ENCODE measurements at places on chromosomes 2 and 18.

DNA sequence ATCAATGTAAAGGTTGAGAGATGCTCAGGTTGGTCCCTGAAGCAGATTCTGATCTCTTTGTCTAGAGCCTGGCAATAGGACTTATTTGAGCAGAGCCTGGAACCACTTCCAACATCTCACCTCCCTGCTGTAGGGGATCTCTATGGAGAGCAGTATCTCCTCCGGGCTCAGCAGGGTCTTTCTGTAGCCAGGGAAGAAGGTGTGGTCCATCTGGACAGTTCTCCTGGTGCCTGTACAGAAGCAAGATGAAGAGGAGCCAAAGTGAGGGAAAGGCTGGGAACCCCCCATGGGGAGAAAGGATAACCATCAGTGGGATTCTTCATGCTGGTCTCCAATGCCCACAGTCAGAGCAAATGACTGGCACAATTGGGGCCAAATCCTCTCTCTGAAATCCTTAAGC lies 34.8 kb downstream of the XDH start:
- no peak for DNase-seq

GRCh38 chr18:50401295-50401694 lies 26.4 kb downstream of the SKA1 start:
- no peak for DNase-seq

DNA sequence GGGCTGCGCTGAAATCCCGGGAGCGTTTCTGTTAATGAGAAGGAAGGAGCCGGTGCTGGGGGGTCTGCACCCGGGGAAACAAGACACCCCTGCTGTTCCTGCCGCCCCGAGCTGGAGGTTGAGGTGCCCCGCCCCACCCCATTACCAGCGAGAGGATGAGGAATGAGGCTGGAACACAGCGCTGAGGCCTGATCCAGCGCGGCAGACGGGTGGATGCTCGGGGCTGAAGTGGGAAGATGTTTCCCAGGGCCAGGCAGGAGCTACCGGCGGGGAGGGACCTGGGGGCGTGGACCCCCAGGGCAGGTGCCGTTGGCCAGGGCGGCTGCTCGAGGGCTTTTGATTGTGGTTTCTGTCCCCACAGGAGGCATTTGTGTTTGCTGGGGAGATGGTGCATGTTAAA lies 134.3 kb upstream of the CTDP1 start:
- no peak for DNase-seq

DNA sequence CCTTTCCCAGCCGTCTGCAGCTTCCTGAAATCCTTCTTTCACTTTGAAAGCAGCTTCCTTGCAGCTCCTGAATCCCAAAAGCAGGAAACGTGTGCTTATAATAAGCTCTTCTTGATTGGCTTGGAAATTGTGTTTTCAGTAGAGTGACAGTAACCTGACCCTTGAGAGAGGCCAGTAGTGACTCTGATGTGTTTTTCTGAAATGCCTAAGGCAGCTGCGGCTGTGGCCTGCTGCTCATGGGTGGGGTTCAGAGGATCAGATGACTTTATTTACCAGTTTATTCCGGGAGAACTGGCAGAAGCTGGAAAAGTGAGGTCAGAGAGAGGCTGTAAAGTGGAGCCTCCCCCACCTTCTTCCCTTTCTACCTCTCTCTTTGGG lies 31.9 kb upstream of the RPIA start:
- DNase-seq, result peak; percentile 34

DNA sequence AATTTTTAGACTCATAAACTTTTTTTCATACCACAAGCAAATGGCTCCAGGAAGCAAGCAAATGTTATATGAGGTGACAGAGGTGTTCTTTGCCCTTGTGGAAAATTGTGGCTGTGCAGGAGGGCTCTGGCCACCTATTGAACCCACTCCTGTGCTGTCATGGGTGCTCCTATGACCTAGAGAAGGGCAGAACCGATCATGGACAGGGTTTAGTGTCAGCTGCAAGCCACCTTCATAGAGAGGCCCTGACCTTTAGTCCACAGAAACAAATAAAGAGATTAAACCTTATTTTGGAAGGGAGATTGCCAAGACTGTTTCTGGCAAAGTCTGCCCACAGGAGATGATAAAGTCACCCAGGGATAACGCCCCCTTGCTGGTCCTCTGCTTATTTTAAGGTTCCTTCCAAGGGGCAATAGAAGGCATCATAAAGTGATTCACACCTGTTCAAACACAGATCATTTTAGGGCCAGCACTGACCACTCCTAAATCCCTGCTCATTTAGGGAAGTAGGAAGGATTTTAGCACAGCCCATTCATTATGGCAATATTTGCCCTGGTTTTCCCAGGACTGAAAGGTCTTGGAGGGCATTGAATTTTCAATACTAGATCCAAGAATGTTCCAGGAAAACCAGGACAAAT lies 26.1 kb upstream of the STAT4 start:
- no peak for DNase-seq

Measured in body of pancreas (tissue), 4 donors.